ENCODE measurements at places on chromosomes 1 and 21.

GRCh38 chr1:107963601-107964335 is 1.2 kb downstream of the VAV3 start:
- peak; percentile 12 for DNase-seq

GRCh38 chr1:226656601-226657277 is 82.3 kb downstream of the ITPKB start:
- no peak for DNase-seq

DNA sequence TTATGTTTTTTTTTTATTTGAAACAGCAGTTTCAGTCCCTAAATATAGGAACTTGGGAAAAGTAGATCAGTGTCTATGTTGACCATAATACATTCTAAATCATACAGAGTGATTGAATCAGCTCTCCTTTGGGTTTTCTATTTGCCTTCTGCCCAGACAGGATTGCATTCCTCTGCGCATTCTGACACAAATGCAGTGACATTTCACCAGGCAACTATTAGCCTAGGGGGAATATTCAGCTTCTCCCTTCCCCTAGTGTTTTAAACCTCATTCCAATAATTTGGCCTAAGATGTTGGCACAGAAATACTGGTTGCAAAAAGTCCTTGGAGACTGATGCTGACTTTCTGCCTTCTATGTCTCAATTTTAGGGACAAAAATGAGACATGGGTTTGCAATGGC is 172.8 kb downstream of the PTGER3 start:
- no peak for DNase-seq

DNA sequence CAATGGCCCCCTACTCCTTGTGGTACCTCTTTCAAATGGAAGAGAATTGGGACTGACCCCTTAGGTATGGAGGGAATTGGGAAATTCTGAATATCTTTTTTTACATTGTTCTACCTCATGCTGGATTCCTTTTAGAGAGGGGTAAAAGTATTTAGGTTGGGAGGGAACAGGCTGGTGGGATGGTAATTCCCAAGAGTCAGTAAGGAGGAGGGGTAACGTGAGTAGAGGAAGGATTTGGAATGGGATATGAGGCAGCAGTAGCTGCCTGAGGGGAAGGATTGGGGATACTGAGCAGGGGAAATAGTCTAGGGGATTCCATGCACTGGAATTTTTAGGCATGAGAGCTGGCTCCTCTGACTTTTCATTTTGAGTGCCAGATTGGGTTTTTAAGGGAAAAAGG is 3.8 kb upstream of the AADACL3 start:
- DNase-seq = no peak

DNA sequence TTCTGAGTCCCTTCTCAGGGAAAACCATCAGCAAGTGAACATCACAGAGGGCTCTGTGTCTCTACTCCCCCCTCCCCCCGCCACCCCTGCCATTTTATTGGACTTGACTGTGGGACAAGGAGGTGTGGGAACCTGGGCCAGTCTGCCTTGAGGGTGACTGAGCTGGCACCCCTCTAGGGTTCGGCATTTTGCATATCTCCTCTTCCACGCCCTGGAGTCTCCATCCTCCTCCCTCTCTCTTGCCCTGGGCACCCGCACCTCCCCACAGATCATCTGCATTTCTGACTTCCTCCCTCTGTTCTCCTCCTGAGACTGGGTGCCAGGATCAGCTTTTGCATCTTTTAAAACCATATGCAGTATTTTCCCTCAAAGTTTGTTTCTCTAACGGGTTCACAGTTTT is 107.1 kb upstream of the ERRFI1 start:
- no peak for DNase-seq

DNA sequence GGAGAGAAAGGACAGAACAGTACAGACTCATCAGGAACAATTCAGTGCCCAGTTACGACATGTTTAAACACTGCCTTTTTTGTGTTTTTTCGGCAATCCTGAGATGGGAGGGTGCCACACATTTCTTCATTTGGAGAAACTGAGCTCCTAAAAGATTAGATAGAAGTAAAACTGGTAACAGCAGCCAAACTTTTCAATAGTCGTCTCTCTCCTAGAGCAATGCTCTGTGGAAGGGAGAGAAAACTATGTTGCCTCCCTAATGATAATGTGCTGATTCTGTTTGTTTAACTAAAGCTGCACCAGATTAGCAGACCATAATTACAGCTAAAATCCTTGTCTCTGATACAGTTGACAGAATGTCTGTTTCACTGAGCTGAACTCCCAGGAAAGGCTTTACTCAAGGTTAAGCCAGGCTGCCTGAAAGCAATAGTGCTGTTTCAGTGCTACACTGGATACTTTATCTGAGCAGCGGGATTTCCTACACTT is 76.2 kb upstream of the CXADR start:
- DNase-seq = no peak

Data from nucleus accumbens (tissue), 56 donors.